GM23248 (cell line): ENCODE measurements at places on chromosomes 7 and 10. TPM values are rescaled to one million over a fixed set of nuclear protein-coding genes. Genes with fewer than 3 reads are reported as not detected.

The ZNF438 gene
- 4.0 and 4.1 TPM in 2 replicates for polyA plus RNA-seq

The PSMA2 gene
- 206 and 218 TPM in 2 replicates for polyA plus RNA-seq

The WEE2 gene
- not detected in 2 replicates for polyA plus RNA-seq

The MMD2 gene
- polyA plus RNA-seq = not detected in 2 replicates

DNA sequence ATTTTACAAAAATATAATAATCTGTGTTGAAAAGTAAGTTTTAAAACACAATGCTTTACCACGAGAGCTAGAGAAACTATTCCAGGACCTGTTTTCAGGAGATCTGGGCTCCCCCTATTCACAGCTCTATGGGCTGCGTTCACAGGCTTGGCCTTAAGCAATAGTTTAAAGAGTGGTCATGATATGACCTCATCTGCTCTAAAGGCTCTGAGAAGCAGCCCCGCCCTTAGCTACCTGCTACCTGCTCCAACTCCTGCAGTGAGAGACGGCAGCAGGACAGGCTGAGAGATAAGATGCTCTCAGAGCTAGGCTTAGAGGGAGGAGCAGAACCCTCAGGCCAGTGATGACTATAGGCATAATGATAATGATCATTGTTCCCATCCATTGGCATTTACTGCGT lies 12.6 kb downstream of the ALOX5 start:
- no peak for DNase-seq

- peak; percentile 44 for DNase-seq
Observed at GRCh38 chr7:138125119-138125518, 48.9 kb downstream of the AKR1D1 start.

DNA sequence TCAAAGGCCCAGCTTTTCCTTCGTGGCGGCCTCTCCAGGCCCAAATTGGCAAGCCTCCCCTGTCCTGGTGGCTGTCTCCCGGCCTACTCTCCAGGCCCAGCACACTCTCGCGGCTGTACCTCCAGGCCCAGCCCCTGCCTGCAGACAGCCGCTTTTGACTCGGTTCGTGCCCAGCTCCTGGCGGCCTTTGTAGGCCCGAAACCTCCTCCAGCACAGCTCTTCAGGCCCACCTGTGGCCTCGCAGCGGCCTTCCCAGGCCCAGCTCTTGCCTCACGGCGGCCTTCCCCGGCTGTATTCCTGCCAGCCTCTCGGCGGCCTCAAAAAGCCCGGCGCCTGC lies 18.2 kb upstream of the TMEM248 start:
- DNase-seq = no peak
